ENCODE measurements at places on chromosomes 16 and 17. TPM values are rescaled to one million over a fixed set of nuclear protein-coding genes. Genes with fewer than 3 reads are reported as not detected.

Gene BLTP2
- 140 TPM for total RNA-seq

Gene SLFN12L
- 6.2 TPM for total RNA-seq

Gene FZD2
- total RNA-seq: 4.7 TPM

Gene PRAC1
- not detected for total RNA-seq

Gene GDPD3
- 3.6 TPM for total RNA-seq

Gene WFDC1
- total RNA-seq: 11.1 TPM
